ENCODE measurements at places on chromosomes 5 and 9.

- no peak for DNase-seq
These were observed 15.0 kb upstream of the FBP1 start for GRCh38 chr9:94654165-94654894.

DNA sequence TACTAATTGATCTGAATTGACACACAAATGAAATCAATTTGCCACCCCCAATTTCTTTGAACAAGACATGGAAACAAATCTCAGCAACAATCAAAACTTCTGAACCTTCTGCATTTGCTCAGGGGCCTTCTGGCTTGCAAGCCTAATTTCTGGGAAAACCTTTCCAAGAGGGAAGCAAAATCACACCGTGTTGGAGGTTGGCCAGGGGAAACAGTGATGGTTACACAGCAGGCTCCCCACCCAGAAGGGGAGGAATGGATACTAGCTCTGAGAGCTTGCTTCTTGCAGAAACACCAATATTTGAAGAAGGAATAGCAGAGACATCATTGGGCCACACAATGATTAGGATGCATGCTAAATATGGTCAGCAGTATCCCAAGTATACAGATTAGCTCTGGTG, 488.6 kb upstream of the TRPC7 start:
- no peak for DNase-seq

GRCh38 chr5:173686950-173687349, 70.5 kb upstream of the BOD1 start:
- DNase-seq: no peak

DNA sequence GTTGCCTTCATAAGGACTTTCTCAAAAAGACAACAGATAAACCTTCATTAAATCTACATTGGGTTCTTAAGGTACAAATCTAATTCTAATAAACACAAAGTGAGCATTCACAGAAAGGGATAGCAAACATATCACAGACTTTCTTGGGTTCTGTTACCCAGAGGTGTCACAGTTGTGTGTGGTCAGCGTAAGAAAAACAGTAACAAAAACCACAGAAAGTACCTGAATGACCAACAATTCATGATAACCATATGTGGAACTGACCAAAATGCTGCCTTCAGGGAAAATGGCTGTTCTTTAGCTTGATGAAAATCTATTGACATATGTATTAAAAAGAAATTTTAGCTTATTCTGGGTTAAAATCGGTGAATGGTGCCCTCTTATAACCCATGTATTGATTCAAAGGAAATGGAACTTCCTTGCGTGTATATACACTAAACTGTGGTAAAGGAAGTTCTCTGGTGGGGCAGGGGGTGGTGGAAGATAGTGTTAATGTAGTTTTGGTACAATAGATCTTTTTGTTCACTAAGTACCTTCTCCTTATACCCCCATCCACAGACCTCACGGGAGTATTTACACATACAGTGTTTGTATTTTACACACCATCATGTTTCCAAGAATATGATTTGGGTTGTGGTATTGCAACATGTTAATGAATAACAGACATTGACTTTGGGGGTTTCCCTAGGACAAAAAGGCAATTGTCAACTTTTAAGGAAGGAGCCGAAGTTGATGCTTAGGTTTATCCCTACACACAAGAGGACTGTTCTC, 152.5 kb downstream of the APBA1 start:
- no peak for DNase-seq

DNA sequence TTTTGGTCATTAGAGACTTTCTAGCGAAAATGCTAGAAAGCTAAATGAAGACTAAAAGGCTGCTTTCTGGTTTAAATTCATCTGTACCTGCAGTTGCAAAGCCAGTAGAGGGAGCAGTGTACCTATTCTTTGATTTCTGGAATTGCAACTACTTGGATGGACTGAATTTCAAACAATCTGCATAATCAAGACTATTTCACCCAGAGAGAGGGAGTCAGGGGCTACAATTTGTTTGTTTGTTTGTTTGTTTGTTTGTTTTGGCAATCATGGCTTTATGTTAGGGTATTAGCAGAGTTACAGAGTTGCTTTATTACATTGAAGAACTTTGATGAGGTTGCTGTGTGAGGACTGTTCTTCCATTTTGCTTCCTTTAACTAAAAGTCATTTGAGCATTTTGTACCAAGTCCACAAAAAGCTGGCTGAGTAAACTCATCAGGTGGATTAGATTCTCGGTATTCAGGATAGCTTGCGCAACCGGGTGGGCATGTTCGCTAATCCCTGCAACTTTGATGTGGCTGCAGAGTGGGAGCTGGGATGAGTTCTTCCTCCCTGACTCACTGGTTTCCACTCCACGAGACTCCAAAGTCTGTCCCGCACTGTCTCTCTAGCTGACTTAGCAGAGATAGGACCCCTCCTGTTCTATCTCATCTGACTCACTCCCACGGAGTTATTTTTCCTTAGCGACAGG, 80.0 kb upstream of the TUT7 start:
- no peak for DNase-seq

- DNase-seq: no peak
These were observed 196.1 kb downstream of the ANXA1 start for GRCh38 chr9:73347720-73348119.

GRCh38 chr9:123933440-123934212, 3.7 kb upstream of the DENND1A start:
- no peak for DNase-seq

- no peak for DNase-seq
These were observed 10.7 kb upstream of the SERINC5 start for GRCh38 chr5:80266566-80266965.

DNA sequence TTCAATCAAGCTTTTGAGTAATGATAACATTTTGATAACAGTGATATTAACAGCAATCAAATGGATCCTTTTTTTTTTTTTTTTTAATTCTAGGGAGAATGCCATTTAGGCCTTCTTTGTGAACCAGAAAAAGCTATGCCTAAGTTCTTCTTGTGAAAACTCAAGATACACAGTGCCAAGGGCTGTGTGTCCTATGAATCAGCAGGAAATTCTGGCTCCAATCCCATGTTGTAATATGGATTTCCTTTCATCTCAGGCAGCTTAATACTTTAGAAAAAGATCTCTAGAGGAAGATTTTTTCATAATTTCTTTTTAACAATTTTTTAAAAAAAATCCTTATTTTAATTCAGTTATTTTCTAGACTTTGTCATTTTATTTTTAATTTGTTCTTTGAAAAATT, 96.1 kb downstream of the NUDT12 start:
- no peak for DNase-seq

DNA sequence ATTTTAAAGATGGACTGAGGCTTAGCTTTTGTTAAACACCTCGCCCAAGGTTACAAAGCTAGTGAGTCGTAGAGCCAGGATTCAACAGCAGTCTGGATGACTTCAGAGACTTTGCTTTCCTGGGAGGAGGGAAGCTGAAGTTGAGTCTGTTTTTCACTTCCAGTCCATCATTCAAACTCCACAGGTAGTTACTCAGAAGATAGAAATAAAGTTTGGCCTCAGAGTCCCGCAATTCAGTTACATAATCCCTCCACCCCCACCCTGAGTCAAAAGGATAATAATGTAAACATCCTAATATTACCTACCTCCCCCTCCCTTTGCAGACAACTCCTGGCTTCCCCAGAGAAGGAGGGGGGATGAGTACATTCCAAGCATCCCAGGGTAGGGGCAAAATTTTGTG, 8.1 kb downstream of the HBEGF start:
- no peak for DNase-seq

- DNase-seq: no peak
These were observed 66.3 kb downstream of the PSAT1 start for GRCh38 chr9:78363221-78363620.

- DNase-seq: no peak
These were observed 29.1 kb upstream of the BRINP1 start for GRCh38 chr9:119398350-119398749.

GRCh38 chr5:35182910-35183535, 47.3 kb downstream of the PRLR start:
- DNase-seq: peak; percentile 10

DNA sequence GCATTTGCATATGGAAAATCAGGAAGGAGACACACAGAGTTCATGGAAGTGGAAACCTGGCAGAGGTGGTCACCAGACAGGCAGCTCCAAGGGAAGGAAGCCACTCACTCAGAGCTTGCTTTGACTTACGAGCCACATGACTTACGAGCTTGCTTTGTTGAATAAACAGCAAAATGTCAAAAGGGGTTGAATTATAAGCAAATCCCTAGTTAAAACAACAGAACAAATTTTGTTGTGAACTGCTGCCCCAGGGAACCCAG, 164.3 kb downstream of the SYK start:
- no peak for DNase-seq

GRCh38 chr9:117425566-117425965, 10.7 kb upstream of the ASTN2 start:
- DNase-seq: no peak

- no peak for DNase-seq
These were observed 68.7 kb downstream of the RAB24 start for GRCh38 chr5:177234841-177235240.

DNA sequence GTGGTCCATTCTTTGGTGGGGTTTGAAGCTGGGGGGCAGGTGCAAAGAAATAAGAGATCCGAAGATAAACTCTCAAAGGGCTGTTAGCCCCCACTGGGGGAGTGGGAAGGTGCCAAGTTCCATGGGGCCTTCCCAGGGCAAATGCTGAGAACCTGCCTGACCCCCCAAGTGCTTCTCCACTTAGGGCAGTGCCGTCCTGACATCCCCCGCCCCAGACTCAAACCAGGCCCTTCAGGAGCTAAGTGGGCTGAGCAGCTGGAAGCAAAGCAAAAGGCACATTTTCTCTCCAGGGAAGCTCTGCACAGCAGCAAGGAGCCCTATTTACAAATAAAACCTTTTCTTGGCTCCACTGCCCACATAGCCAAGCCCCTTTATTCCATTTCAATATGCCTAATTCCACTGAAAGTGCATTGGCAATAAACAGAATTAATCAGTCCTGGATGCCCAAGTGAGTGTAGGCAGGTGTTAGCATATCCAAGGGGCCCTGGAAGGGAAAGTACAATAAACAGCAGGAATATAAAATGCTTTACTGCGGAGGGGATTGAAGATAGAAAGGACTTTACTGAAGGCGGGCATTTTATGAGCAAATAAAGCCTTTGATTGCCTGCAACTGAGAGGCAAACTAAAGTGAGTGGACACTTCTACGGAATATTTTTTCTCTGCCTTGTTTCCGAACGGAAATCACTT, 44.6 kb downstream of the WHRN start:
- no peak for DNase-seq

DNA sequence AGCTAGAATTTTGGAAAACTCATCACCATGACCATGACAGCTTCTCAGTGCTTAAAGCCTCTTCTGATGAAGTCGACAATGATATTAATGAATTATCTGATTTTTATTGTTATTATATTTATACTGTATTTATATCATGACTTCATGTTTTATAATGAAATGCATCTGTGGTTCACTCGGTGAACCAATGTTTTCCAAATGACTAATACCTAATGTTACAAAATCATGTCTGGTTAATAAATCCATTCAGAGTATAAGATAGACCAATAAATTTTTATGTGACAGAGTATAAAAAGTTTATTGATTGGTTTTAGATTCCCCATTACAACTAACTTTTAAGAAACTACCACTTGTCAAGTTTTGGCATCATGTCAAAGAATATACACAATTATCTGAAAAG, 416.5 kb downstream of the MLLT3 start:
- DNase-seq: no peak

Data from stimulated activated CD4-positive, alpha-beta T cell treated with anti-CD3 and anti-CD28 coated beads, Interleukin-1b, Interleukin-23, amount 100 ng/mL, for 1 hour (primary cell).